T-helper 9 cell (primary cell): ENCODE measurements at places on chromosomes 4 and X.

GRCh38 chr4:89800527-89801103 is 36.3 kb downstream of the SNCA start:
- DNase-seq, result no peak

DNA sequence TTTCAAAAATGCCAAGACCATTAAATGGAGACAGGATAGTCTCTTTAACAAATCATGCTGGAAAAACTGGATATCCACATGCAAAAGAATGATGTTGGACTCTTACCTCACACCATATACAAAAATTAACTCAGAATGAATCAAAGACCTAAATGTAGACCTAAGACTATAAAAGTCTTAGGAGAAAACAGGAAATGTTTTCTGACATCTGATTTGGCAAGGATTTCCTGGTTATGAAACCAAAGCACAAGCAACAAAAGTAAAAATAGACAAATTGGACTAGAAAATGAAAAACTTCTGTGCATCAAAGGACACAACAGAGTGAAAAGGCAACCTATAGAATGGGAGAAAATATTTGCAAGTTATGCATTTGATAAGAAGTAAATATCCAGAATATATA is 37.6 kb downstream of the ARFIP1 start:
- no peak for DNase-seq

DNA sequence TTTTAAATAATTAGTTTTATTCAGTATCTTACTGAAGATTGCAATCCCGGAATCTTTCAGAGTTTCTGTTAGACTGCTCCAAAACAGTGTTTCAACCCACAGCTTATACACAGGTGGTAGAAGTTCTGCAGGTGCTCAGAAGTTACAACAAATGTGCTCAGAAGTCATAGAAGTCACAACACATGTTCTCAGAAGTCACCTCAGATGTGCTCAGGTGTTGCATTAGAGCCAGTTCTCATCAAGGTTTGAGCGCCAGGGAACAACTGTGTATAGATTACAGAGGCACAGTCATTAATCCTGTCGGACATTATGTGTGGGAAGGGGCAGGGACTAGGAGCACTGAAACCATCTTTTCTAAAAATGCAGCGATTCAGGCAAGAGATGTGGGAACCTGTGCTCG is 124.5 kb downstream of the ARSF start:
- DNase-seq, result no peak

GRCh38 chrX:121103381-121103780 is 56.0 kb downstream of the GLUD2 start:
- no peak for DNase-seq

DNA sequence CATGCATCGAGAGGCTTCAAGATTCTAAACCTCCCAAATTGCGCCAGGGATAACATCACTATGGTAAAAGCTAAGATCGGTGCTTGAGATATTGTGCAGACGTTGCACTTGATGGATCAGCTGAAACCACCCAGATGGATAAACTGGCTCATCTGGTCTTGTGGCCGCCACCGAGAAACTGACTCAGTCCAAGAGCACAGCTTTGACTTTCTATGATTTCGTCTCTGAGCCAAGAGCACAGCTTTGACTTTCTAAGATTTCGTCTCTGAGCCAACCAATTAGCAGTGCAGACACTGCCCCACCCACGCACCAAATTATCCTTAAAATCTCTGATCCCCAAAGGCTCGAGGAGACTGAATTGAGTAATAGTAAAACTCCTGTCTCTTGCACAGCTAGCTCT is 687.2 kb downstream of the FAM133A start:
- no peak for DNase-seq

DNA sequence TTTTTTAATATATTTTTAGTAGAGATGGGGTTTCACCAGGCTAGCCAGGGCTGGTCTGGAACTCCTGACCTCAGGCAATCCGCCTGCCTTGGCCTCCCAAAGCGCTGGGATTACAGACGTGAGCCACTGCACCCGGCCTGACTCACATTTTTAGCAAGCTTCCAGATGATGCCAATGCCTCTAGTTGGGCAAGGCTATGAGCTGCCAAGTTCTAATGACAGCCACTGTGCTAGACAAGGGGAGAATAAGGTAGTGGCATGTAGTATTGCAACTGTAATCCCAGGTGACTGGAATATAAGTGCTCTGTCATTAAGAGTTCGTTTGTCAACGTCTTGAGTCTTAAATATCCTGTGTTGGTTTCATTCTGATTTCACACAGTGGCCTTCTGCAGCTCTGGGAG is 96.7 kb downstream of the SLIT2 start:
- DNase-seq, result no peak

DNA sequence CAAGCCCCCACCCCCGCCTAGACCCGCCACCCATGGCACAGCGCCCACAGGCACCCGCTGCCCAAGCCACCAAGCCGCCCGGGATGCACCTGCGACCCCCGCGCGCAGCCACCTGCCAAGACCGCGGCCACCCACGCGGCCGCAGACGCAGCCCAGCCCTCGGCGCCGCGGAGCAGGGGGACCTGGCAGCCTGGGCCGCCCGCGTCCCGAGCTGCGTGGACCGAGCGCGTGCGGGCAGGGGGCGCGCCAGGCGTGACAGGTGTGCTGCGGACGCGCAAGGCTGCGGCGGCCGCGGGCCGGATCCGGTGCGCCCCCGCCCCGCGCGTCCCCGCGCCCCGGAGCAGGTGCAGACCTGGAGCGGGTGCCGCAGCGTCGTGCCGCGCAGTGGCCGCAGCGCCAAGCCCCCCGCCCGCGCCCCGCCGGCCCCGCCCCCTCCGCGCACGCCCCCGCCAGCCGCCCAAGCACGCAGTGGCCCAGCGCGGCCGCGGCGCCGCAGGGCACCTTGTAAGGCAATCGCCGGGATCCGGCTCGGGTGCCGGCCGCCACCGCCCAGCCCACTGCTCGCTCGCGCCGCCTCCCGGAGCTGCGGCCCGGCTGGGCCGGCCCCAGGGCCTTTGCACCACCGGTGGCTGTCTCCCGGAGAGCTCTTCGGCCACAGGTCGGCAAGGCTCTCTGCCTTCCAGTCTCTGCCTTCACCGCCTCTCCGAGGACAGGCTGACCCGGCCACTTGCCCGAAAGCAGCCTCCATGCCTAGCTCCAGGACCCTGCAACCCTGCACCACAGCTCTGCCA is at the start of gene PNCK:
Gene PNCK (minus strand): TSS at position 386 of the 791 bp plus-strand sequence. CDS start 737 bp downstream, outside the sequence.
- DNase-seq, result no peak

GRCh38 chr4:114226968-114227760 is 247.7 kb upstream of the ARSJ start:
- no peak for DNase-seq

DNA sequence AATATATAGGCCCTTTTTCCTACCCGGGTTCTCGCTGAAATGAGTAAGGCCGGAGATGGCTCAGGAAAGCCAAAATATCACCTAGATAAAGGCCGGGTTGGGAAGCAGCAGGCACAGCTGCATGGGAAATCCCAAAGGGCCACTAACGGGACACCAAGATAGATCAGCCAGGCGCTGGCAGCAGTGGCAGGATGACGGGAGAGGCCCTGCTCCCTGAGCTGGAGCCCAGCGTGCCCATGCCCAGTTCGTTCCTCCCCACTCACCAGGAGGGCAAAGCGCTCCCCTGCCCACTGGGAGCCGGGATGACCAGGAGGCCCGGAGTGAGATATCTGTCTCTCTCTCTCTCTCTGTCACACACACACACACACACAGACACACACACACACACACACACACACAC is 109.8 kb downstream of the DCTD start:
- DNase-seq, result no peak

DNA sequence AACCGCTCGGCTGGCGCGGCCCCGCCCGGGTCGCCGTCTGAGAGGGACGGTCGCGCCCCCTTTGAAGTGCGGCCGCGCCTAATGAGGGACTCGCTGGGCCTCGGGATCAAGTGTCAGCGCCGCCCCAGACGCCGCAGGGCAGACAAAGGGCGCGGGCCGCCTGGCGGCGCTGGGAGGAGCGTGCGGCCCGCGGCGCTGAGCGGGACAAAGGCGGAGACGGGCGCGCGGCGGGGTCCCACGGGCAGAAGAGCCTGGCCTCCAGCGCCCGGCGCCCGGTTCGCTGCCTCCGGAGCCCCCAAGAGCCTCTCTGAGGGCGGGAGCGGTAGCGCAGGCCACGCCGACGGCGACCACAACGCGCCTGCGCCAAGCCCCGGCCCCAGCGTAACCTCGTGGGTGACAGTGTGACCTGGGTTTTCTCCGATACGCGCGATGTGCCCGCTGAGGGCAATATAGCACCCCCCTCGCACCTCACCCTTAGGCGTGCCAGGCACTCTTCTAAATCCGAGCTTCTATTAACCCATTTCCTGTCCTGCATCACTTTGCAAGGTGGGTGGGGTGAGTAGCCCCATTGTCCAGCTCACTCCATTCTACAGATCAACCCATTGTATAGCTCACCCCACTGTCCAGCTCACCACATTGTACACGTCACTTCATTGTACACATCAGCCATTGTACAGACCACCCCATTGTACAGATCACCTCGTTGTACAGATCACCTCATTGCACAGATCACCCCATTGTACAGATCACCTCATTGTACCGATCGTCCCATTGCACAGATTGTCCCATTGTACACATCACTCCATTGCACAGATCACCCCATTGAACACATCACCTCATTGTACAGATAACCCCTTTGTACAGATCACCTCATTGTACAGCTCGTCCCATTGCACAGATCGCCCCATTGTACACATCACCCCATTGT is 33.7 kb upstream of the STX18 start:
- peak; percentile 54 for DNase-seq

DNA sequence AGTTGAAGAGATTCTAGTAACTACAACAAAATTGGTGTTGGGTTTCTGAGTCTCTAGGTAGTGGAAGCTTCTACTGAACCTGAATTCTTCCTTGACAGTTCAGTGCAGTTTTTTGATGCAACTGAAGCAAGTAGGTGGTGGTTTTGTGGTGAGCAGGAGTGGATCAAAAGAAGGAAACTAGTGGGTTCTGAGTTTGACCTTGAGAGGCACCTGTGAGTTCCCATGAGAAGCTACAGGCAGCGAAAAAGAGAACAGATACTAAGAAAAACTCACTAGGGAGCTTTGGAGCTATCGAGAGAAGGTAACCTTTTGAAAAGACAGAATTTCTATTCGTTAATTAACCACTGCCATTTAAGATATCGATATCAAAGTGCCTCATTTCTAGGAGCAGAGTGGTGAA is 145.2 kb downstream of the PDHA2 start:
- no peak for DNase-seq

DNA sequence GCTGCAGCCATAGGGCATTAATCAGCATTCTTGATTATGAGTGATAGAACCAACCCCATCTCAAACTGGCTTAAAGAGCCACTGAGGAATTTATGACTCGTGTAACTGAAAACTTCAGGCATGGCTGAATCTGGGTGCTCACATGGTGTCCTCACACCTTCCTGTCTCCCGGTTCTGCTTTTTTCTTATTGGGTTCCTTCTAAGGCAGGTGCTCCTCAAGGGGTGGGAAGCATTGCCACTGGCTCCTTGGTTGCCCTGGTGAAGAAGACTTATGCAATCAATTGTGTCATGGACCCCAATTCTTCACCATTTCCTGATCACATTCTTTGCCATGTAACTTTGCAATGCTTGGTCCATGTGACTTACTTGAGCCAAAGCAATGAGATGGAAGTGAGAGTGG is 4.3 kb upstream of the ZCCHC4 start:
- DNase-seq, result no peak

- no peak for DNase-seq
Observed at GRCh38 chr4:141179474-141180373, 41.0 kb upstream of the ZNF330 start.

DNA sequence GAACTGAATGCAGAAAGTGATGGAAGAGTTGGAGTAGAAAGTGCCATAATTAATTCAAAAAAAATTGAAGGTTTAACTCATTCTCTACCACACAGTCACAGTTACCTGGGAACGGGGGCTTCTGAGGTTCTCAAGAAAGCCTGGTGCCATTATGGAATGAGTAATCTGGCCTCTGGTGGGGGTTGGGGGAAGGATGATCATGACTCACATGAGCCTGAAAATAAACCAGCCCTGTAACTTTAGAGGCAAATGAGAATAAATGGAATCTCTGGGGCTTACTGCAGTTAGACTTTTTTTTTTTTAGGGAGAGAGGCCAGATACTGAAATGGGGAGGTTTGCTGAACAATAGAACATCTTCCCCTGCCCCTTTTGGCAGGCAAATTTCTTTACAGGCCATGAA is 55.3 kb downstream of the SOD3 start:
- no peak for DNase-seq

DNA sequence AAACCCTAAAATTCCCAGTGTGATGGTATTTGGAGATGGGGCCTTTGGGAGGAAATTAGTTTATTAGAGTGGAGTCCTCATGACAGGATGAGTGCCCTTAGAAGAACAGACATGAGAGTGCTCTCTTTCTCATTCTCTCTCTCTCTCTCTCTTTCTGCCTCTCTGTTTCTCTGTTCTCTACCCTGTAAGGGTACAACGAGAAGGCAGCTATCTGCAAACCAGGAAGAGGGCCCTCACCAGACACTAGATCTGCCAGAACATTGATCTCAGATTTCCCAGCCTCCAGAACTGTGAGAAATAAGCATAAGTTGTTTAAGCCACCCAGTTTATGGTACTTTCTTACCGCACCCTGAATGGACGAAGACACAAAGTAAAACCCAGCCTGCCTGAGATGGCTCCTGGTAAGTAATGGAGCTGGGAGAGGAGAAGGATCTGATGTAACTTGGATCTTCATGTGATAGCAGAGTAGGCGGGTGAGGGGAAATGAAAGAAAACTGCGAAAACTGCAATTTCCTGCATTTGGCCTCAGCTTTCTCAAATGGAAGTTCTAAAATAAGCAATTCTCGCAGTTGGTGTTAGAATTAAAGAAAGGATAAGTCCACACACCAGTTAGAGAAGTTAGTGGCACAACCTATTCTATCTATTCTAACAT is 8.7 kb upstream of the CDS1 start:
- DNase-seq, result no peak

DNA sequence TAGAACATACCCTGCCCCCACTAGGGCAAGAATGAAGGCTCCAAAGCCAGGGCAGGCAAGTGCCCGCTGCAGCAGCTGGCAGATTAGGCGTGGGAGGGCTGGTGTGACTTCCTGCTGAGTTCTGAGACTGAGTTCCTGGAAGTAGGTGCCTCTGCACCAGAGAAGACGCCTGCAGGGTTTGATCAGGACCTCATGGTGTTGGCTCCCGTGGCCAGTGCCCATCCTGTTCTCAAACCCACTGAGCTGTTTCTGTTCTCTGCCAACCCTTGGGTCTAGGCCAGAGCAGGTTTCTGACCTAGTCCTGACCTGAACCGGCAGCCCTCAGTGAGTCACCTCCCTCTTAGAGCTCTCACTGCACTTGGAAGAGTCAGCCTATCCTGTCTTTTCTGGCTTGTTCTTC is 220.7 kb downstream of the HS6ST2 start:
- DNase-seq, result peak; percentile 1
